CD4-positive, alpha-beta T cell treated with Interleukin-6 for 4 hours (primary cell): ENCODE measurements at places on chromosomes 7 and 10.

- no peak for DNase-seq
These were observed 347.4 kb downstream of the RPS24 start for GRCh38 chr10:78381107-78381506.

DNA sequence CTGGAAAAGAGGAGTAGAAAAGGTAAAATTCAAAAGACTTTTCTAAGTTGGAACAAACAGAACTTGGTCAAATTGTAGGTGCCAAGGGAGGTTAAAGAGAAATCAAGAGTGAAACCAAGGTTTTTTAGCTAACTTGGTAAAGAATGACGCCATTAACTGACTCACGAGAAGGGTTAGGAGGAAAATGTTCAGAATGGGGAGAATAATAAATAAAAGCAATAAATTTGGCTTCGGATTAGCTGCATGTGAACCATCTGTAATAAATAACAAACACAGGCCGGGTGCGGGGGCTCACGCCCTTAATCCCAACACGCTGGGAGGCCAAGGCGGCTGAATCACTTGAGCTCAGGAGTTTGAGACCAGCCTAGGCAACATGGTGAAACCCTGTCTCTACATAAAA lies 71.9 kb upstream of the SRRM3 start:
- DNase-seq = no peak

- DNase-seq = no peak
These were observed 108.1 kb downstream of the ITGB8 start for GRCh38 chr7:20438694-20439376.

GRCh38 chr7:48563334-48563733 lies 361.0 kb upstream of the CDC14C start:
- no peak for DNase-seq

DNA sequence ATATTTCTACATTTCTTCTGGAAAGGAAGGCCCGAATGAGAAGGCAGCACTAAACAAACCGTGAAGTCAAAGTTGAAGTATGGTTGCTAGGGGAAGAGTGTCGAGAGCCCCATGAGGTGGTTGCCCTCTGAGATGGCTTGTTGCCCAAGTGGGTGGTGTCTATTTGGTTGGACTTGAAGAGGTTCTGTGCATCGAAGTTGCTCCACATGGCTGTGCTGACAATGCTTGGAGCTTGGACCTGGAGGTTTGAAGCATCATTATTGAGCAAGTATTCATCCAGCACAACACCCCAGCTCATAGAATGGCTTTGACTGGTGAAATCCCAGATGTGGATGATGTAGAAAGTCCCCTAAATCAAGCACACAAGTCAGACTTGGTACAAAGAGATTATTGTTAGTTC lies 165.2 kb upstream of the CDCA7L start:
- no peak for DNase-seq

GRCh38 chr10:655184-655583 lies 34.3 kb downstream of the DIP2C start:
- DNase-seq = no peak

DNA sequence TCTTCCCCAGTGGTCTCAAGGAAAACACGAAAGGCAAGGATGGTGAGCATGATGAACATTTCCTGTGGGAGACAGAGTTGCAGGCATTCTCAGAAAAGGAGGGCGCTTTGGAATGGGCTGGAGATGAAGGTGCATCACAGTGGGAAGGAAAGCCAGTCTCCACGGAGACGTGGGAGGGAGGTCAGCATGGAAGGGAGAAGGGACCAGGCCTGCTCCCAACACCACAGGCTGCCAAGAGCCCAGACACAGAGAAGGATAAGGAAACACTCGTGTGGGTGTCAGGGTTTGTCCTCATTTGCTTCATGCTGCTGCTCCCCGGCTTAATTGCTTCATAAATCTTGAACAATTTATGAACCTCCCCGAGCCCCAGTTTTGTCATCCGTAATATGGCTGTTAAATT lies 231.5 kb upstream of the ZNF32 start:
- DNase-seq = no peak

DNA sequence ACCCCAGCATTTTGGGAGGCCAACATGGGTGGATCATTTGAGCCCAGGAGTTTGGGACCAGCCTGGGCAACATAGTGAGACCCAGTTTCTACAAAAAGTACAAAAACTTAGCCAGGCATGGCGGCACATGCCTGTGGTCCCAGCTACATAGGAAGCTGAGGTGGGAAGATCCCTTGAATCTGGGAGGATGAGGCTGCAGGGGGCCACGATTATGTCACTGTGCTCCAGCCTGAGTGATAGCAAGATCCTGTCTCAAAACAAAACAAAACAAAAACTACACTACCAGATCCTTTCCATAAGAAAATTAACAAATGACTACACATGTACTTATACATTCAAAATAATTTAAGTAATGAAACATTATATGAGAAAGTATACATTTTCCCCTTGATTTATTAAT lies 116.4 kb upstream of the KLF6 start:
- DNase-seq = no peak

DNA sequence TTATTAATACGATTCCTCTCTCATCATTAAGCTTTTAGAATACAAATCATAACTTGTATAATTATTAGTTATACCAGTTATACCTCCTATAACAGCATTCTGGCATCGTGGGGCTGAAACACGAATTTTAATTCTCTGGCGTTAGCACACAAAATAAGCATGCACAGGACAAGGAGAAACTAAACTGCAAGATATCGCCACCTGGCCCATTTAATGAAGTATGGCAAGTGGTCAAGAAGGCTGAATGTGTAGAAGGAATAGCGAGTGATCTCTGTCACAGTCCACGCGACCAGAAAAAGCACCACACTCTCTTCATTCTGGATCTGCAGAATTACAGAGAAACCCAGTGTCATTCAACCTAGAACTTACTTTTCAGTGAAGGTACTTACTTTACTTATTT lies 18.1 kb downstream of the HACD1 start:
- DNase-seq = no peak

GRCh38 chr10:11854301-11854700 lies 31.1 kb downstream of the PROSER2 start:
- no peak for DNase-seq

- no peak for DNase-seq
These were observed 1.3 kb downstream of the FIGNL1 start for GRCh38 chr7:50448823-50449222.

DNA sequence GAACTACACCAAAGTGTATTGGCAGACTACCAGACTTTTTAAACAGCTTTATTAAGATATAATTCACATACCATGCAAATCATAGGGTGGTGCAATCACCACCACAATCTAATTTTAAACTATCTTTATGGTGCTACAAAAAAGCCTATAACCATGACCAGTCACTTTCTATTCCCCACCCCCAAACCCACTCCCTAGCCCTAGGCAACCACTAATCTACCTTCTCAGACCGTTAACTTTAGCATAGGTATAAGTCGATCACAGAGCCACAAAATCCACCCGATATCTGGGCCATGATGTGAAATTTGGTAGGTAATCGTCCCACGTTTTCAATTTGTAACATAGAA lies 536 bp upstream of the POM121 start:
- no peak for DNase-seq

- DNase-seq = no peak
These were observed 70.2 kb upstream of the RAPGEF5 start for GRCh38 chr7:22427104-22427503.

- no peak for DNase-seq
These were observed 100.0 kb upstream of the WNT16 start for GRCh38 chr7:121228779-121229178.

DNA sequence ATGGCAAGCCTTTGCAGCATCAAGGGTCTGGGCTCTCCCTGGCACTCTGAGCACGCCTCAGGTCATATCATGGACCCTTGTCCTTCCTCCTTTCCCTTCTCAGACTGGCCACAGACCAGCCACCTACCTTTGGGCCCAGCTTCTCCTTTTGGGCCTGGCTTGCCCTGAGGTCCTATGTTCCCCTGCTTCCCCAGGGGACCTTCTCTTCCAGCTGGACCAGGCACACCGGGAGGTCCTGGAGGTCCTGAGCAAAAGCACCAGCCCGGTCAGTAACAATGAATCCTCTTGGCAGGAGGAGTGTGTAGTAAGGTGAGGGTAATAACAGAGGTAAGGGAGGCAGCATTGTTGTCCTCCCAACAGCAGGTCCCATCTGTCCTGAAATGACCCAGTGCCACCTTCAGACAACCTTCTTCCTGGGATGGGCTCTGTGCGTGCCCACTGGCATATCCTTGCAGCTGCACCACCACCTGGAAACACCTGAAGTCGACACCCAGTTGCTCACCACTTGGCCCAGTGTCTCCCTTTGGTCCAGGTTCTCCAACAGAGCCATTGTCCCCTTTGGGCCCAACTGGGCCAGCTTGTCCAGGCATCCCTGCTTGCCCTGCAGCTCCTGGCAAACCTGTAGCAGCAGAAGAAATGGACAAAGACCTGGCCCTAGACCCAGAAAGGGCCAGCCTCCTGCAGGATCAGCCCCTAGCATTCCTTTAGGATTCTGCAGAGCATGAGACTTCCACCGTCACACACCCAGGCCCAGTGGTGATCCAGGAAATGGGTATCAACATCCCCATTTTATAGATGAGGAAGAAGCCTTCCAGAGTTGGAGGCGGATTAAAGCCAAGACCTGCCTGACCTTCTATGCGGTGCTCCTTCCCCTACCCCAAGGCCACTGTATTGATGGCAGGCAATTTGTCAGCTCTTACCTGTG lies 6.4 kb downstream of the SFTPD start:
- no peak for DNase-seq

DNA sequence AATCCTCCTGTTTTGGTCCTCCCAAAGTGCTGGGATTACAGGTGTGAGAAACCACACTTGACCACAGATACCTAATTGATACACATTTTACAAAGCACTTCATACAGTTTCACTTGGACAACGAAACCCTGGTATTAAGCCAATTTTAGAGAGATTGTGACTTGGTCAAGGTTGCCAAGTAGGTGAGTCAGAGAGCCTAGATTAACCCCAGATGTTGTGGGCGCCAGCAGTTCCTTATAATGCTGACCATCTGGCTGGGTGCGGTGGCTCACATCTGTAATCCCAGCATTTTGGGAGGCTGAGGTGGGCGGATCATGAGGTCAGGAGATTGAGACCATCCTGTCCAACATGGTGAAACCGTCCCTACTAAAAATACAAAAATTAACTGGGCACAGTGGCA lies 4.9 kb upstream of the PHKG1 start:
- no peak for DNase-seq

- DNase-seq = no peak
These were observed 29.1 kb downstream of the ERCC6 start for GRCh38 chr10:49509771-49510303.

DNA sequence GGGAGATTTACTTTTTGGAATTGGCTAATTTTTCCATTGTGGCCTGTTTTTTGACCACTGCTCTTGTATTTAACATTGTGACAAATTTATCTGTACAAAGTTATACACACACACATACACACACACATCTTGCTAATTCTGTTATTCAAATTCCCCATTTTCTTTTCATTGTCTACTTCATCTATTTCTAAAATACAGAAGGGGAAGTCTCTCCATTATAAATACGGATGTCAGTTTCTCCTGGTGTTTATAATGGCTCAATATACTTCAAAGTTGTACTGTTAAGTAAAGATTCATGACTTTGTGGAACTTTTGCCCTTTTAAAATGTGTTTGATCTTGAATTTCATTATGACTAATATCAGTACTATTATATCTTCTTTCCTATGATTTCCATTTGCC lies 81.0 kb downstream of the CNOT4 start:
- DNase-seq = no peak

GRCh38 chr10:25017154-25017590 lies 760 bp downstream of the THNSL1 start:
- peak; percentile 29 for DNase-seq

- DNase-seq = no peak
These were observed 49.7 kb downstream of the CPEB3 start for GRCh38 chr10:92241158-92241500.

GRCh38 chr10:30675791-30676718 lies 46.5 kb upstream of the LYZL2 start:
- DNase-seq = no peak

DNA sequence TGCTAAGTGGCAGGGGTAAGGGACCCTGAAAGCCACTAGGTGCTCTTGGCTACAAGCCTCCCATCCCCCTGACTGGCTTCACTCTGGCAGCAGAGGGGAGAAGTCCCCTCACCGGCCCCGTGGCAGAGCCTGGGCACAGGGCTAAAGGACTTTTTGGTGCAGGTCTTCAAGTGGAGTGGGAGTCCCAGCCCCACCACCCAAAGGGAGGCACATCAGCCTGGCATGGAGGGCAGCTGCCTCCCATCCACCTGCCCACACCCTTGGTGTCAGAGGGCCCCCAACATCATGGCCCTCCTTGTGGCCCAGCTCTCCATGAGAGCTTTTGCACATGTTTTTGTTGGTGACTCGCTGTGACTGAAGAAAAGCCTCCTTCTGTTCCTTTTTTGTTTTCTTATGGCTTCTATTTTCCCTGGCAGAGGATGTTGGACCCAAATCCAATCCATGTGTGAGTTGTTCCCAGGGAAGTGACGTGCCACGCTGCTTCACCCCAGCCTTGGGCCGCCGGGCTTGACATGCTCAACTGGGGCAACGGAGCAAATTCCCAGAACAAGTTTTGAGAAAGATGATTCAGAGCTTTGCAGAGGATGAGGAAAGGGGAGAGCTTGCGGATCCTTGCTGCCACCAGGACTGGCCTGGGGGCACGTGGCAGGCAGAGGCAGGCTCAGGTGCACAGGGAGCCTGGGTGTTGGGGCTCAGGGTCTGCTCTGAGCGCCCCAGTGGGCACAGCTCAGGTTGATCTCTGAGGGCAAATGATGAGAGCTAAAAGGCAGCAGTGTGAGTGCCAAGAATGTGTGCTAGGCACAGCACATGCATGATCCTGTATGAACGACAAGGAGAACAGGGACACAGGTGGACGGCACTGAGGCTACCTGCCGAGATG lies 1.9 kb upstream of the AEBP1 start:
- no peak for DNase-seq

DNA sequence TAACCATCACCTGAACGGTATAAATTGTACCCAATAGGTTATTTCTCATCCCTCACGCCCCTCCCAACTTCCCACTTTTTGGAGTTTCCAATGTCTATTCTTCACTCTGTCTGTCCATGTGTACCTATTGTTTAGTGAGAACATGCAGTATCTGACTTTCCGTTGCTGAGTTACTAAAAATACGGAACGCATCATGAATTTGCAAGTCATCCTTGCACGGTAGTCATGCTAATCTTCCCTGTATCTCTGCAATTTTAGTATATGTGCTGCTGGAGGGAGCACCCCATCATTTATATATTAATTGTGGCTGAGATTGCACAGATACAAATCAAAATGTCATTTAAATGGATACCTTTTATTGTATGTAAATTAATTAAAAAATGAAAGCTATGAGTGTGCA lies 75.7 kb upstream of the SFMBT2 start:
- DNase-seq = no peak

DNA sequence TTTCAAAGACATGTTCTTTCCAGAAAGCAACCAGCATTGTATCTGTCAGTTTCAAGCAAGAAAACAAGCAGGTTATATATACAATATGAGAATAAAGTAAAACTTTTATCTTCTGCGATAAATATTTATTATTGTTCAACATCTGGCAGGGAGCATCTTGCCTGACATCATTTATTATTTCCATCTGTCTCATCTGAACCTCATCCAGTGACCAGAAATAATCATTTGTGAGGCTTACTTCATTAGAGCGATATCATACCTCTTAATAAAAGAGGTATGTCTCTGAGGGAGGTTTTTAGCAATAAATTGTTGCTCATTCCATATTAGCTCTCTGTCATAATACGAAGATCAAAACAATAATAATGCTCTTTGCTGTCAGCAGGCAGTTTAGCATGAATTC lies 226.1 kb downstream of the CDC14C start:
- no peak for DNase-seq
